ENCODE measurements at places on chromosomes 4 and X. TPM values are rescaled to one million over a fixed set of nuclear protein-coding genes. Genes with fewer than 3 reads are reported as not detected.

DNA sequence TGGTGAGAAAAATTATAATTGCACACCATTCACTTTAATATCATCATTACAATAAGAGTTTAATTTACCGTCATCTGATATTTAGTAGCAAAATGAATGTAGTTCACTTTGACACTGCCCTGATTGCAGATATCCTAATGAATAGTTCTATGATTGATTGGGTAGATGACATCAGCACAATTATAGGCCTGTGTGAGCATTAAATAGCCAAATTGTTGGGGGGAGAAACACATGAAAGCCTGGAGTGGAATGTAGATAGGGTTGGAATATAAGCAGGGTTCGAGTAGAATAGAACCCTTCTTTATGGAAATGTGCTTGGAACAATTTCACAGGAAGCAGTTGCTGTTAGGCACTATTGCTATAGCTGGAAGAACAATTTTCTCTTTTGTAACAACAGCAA lies 1526.2 kb downstream of the RPA4 start:
- no peak for DNase-seq

DNA sequence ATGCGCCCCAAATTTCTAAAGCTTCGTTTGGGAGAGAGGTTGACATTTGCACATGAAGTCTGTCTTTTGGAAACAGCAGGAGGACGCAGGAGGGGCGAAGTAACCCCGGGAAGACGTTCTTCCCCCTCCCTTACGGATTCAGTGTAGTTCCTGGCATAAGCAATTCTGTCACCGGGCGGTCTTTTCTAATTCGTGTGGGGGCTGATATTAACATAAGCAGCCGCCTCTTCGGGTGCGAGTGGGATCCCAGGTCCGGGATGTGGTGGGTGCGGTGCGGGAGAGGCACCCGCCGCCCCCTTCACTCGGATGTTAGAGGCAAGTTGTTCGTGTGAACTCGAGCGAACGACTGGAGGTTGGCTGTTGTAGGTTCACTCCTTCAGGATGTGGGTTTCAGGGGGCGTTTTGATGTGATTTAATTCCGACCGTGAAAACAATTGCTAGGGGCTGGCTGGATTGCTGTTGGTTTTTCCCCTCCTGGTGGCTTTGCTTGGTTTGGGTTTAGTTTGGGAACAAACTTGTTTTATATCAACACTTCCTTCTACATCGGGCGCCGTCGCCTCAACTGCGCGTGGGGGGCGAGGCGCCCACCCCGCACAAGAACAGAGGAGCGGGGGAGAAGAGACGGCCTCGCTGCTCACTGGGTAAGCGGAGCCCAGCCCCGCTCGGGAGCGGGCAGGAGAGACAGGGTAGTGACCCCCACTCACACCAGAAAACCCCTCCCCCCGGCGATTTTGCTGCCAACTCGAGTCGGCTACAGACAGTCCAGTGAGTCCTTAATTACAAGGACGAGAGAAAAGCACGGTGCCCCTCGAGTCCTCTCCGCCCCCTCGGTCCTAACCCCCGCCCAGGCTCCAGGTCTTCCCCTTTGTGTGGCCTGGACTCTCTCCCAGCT lies 2.9 kb upstream of the LEF1 start:
- DNase-seq = peak; percentile 36

- DNase-seq = no peak
Measured at GRCh38 chrX:149506349-149506748, 1.2 kb upstream of the IDS start.

DNA sequence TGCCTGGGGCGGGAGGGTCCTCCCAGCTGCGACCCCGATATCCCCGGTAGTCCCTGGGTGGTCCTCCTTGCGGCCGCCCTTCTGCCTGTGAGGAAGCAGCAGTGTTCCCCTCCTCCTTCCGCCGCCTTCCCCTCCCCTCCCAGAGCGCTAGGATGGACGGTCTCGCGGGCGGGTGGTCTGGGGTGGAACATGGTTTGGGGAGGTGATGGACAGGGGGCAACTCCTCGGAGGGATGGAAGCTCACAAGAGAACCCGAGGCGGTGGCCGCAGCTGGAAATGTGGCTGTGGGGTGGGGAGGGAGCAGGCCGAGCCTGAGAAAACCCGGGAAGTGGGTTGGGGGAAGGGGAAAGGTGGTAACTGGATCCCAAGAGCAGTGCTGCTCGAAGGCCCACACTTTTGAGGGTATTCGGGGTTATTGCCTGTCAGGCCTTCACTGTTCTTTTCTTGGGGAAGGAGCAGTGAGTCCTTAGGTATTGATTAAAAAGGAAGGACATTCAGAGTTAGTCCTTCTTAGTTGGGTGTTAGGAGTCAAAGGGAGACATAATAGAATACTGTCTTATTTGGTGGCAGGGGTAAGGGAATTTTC lies 581 bp downstream of the UBE2K start:
- peak; percentile 59 for DNase-seq

DNA sequence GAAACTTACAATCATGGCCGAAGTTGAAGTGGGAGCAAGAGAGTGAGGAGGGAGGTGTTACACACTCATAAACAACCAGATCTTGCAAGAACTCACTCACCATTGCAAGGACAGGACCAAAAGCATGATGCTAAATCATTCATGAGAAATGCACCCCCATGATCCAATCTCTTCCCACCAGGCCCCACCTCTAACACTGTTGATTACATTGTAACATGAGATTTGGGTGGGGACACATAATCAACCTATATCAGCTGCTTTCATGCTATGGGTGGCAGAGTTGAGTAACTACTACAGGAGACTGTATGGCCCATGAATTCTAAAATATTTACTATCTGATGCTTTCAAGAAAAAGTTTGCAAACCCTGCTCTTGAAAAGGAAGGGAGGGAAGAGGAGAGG lies 155.1 kb downstream of the DEFB131A start:
- DNase-seq = no peak

DNA sequence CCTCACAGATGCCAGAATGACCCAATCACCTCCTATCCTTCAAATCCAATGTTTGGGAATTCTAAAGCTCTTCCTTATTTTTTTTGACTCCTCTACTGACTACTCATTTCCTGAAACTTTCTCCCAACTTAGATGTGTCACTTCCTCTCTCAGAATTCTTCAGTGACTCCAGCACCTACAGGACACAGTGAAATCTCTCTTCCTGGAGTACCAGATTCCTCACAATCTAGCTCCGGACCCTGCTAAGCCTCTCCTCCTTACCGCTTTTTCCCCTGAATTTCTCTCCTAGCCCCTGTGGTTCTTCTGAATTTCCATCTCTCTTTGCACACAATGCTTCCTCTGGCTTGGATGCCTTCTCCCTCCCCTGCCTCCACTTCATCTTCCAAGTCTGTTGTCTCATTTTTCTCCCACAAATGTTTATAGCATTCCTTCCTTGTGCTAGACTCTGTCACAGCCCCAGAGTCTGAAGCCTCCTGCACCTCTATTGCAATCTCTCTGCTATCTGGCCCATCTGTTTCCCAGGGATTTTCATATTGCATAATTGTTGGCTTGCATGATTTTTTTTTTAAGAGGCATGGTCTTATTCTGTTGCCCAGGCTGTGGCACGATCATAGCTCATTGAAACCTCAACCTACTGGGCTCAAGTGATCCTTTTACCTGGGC lies 80.1 kb downstream of the ANAPC4 start:
- no peak for DNase-seq

- no peak for DNase-seq
Measured at GRCh38 chr4:188930822-188931221, 791.6 kb downstream of the TRIML1 start.

- no peak for DNase-seq
Measured at GRCh38 chr4:184362396-184362795, 112.0 kb downstream of the IRF2 start.

The TCEAL7 gene
- polyA plus RNA-seq = 19.5 TPM

The CDKL2 gene
- 5.5 TPM for polyA plus RNA-seq

The TENT5D gene
- 0.04 TPM for polyA plus RNA-seq

All from right lung (tissue), 10 donors.